ENCODE measurements at places on chromosomes 6 and 20.

GRCh38 chr6:150499882-150500312 lies 99.8 kb upstream of the PLEKHG1 start:
- no peak overlapping the region for H3K27ac ChIP-seq
- no peak overlapping the region for H3K4me3 ChIP-seq
- H3K27me3 ChIP-seq: no peaks in the 10 kb centered on the region
- no peaks in the 10 kb centered on the region for H3K36me3 ChIP-seq
- DNase-seq: no peak

DNA sequence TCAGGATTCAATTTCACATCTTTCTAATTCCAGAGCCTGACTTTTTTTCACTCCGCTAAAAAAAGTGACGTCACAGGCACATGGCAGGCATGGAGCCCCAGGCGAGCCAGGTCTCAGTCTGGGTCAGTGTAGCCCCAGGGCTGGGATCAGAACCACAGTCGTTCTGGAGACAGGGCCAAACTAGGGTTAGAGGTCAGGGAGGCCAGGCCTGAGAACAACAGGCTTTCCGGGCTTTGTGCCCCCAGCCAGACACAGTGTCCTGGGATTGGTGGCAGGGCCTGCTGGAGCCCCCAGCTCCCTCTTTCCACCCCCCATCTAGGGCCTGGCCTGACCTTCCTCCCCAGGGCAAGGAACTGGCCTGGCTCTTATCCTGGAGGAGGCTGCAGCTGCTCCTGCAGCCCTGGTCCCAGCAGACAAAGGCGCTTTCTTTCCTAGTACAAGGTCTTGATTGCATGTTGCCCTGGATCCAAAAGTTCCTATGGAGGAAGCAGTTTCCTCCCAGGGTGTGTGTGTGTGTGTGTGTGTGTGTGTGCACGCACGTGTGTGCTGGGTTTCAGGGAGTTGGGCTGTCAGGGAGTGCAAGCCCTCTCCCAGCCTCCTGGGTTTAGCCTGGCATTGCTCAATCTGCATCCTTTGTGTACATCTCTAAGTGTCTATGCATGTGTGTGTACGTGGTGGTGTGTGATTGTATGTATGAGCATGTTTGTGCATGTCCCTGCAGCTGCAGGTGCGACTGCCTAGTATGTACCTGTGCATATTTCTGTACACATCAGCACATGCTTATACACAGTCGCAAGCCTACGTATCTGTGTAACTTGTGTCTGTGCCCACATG lies 26.5 kb upstream of the EMILIN3 start:
- H3K36me3 ChIP-seq: peaks cover 6% of the 10 kb centered on the region
- no peak overlapping the region for H3K4me3 ChIP-seq
- H3K27me3 ChIP-seq: no peaks in the 10 kb centered on the region

- H3K4me3 ChIP-seq: no peak overlapping the region
- no peaks in the 10 kb centered on the region for H3K36me3 ChIP-seq
- no peak for DNase-seq
- no peaks in the 10 kb centered on the region for H3K4me1 ChIP-seq
- no peak overlapping the region for H3K27ac ChIP-seq
Observed at GRCh38 chr20:52484438-52484837, 292.9 kb upstream of the ZFP64 start.

DNA sequence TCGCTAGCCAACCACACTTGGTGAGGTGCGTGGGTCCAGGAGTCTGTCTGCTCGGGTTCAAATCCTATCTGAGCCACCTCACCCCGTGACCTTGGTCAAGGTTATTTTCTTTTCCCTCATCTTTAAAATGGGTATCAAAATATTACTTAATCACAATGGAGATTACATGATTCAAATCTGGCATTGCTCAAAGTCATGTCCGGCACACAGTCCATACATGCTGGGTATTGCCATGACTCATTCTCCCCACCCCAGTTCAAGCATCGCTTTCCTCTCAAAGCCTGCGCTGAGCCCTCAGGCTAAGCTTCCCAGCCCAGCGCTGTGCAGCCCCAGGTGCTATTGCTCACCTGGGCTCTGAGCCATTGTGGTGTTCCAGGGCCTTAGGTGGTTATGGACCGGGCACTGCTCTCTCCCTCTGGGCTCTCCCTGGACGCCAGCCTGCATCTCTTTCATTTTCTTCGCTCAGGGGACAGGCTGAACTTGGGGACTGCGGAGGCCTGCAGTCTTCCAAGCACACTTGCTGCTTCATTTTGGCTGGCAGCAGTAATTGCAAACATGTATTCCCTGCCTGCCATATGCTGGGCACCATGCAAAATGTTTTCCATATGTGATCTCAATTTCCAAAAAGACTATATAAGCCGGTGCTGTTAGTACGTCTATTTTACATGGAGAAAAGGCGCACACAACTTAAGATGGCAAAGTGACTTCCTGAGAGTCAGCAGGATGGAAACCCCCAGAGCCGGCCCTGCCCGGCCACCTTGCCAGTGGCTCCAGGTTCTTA lies 27.3 kb downstream of the WRNIP1 start:
- H3K4me3 ChIP-seq: no peak overlapping the region
- peaks cover 27% of the 10 kb centered on the region for H3K4me1 ChIP-seq
- H3K27ac ChIP-seq: no peak overlapping the region
- H3K36me3 ChIP-seq: peaks cover 1% of the 10 kb centered on the region

DNA sequence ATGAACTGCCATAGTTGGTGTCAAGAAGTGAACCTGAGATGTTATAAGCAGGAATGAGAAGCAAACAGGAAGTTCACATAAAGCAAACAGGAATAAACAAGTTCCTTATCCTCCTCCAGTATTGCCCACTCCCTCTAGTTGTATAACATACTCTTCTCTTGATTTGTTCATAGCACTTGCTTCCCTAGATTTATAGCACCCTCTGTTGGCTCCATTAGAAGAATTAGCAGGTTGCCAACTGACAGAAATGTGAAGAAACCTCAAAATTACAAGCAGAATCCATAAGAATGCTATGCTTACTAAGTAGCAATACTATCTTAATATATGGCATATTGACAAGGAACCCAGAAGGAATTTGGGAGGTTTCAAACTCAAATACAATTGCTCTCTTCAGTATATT lies 195.4 kb downstream of the TBX18 start:
- no peak overlapping the region for H3K27ac ChIP-seq
- DNase-seq: peak; percentile 35
- H3K4me1 ChIP-seq: no peaks in the 10 kb centered on the region
- H3K4me3 ChIP-seq: no peak overlapping the region

DNA sequence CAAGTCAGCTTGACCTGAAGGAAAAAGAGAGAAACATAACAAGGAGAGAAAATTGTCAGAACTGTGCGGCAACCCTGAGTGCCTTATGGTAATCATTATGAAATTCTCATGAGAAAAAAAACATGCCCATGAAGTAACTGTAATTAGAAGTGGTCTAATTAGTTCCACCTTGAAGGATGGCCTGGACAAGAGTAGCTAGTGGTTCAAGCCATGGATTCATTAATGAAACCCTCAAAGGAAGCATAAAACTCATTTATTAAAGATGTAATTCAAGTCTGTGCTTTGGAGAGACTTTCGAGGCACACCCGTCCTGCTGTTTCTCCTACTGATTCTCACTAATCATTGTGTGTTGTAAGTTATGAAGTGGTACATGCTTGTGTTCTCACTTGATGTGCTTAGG lies 160.2 kb downstream of the PHF3 start:
- H3K27me3 ChIP-seq: no peaks in the 10 kb centered on the region
- no peaks in the 10 kb centered on the region for H3K36me3 ChIP-seq
- H3K4me1 ChIP-seq: peaks cover 5% of the 10 kb centered on the region
- DNase-seq: no peak

DNA sequence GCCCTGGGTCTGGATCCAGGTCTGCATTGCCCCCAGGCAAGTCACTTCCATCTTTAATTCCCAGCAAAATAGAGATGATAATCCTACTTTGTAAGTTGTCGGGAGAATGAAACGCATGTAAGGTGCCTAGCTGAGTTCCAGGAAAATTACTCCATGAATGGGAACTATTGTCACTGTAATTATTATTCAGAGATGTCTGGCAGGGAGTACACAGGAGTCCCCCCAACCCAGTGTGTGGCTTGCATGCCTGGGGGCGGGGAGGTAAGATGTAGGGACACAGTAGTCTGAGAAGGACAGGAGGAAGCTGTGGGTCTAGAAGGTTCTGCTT lies 85.4 kb downstream of the CD40 start:
- no peaks in the 10 kb centered on the region for H3K36me3 ChIP-seq
- peaks cover 9% of the 10 kb centered on the region for H3K27me3 ChIP-seq

DNA sequence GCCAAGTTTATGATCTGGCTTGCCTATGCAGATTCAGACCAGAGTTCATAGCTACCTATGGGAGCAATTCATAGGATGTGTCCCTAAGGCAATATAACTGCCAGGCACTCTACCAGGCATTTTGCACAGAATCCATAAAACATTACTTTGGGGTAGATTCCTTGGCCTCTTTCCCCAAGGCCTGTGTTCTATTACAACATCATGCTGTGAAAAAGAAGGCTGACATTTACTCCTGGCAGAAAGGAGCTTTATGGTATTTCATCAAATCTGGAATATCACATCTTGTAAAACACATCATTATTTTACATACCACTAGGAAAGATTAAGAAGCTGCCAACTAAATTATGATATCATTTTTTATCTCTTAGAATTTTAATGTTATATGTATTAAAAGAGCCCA lies 287.0 kb upstream of the MARCKS start:
- H3K27ac ChIP-seq: no peak overlapping the region
- H3K4me1 ChIP-seq: no peaks in the 10 kb centered on the region
- H3K27me3 ChIP-seq: no peaks in the 10 kb centered on the region
- H3K4me3 ChIP-seq: no peak overlapping the region
- no peaks in the 10 kb centered on the region for H3K36me3 ChIP-seq
- no peak for DNase-seq

DNA sequence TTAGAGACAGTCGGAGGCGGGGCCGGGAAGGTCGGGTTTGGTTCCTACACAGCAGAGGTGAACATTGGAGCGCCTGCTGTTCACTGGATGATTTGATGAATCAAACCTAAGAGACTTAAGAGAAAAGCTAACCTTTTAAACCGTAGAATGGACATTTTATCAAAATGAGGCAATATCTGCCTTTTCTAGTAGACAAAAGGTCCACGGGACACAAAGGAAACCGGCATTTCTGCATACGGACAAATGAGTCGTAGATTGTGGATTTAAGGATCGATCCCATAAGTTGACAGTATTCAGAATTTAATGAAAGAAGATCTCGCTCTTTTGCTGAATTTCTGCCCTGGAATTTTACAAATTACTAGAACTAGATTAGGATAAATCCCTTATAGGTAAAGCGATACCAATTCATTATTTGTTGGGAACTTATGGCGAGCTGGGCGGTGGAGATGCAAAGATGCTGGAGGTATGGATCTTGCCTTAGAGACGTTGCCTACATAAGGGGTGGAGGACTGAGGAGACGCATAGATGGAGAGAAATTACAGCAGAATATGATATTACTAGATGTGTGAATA lies 400 bp downstream of the PAK1IP1 start:
- H3K36me3 ChIP-seq: peaks cover 31% of the 10 kb centered on the region
- peak overlapping the region; percentile 91 for H3K4me3 ChIP-seq
- no peaks in the 10 kb centered on the region for H3K27me3 ChIP-seq
- peaks cover 5% of the 10 kb centered on the region for H3K4me1 ChIP-seq
- DNase-seq: no peak
- peak overlapping the region; percentile 100 for H3K27ac ChIP-seq

GRCh38 chr6:117929501-117929900 lies 22.4 kb downstream of the SLC35F1 start:
- H3K27ac ChIP-seq: no peak overlapping the region
- H3K36me3 ChIP-seq: no peaks in the 10 kb centered on the region
- H3K27me3 ChIP-seq: peaks cover 19% of the 10 kb centered on the region
- no peak for DNase-seq
- H3K4me3 ChIP-seq: no peak overlapping the region

DNA sequence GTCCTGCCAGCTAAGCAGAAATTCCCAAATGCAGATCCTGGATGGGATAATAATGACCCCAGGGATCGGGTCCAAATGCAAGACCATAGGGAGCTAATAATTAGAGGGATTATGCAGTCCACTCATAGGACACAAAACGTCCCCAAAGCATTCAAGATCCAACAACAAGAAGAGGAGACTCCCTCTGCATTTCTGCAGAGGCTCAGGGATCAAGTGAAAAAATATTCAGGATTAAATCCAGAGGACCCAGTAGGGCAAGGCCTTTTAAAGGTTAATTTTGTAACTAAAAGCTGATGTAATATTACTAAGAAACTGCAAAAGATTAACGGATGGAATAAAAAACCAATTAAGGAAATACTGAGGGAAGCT lies 22.2 kb downstream of the HLA-A start:
- H3K4me3 ChIP-seq: peak overlapping the region; percentile 67
- peaks cover 35% of the 10 kb centered on the region for H3K4me1 ChIP-seq
- H3K27me3 ChIP-seq: no peaks in the 10 kb centered on the region
- no peak for DNase-seq

GRCh38 chr6:24522228-24523176 lies 27.7 kb downstream of the ALDH5A1 start:
- no peaks in the 10 kb centered on the region for H3K27me3 ChIP-seq
- H3K36me3 ChIP-seq: no peaks in the 10 kb centered on the region
- DNase-seq: no peak
- H3K4me1 ChIP-seq: peaks cover 9% of the 10 kb centered on the region
- no peak overlapping the region for H3K27ac ChIP-seq

GRCh38 chr6:109964949-109965348 lies 13.2 kb upstream of the GPR6 start:
- H3K27ac ChIP-seq: no peak overlapping the region
- H3K4me1 ChIP-seq: peaks cover 8% of the 10 kb centered on the region
- H3K27me3 ChIP-seq: peaks cover 9% of the 10 kb centered on the region
- H3K36me3 ChIP-seq: no peaks in the 10 kb centered on the region
- peak; percentile 57 for DNase-seq

DNA sequence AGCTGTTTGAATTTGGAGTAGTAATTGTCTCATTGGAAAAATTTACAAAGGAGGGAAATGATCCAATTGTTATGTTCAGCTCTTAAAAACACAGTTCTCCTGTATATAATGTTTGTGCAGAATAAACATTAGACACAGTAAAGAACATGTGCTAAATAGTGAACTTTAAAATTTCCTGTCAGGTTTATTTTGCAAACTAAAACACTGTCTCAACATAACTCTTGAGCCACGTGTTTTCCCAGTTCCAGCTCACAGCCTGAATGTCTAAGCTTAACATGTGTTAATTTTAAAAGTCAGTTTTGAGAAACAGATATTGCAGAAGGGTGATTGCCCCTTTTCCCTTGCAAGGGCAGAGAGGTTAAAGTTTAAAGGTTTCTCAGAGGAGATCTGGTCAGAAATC lies 20.6 kb downstream of the EPHA7 start:
- peaks cover 84% of the 10 kb centered on the region for H3K27me3 ChIP-seq
- no peak overlapping the region for H3K4me3 ChIP-seq
- no peaks in the 10 kb centered on the region for H3K36me3 ChIP-seq
- H3K27ac ChIP-seq: no peak overlapping the region

DNA sequence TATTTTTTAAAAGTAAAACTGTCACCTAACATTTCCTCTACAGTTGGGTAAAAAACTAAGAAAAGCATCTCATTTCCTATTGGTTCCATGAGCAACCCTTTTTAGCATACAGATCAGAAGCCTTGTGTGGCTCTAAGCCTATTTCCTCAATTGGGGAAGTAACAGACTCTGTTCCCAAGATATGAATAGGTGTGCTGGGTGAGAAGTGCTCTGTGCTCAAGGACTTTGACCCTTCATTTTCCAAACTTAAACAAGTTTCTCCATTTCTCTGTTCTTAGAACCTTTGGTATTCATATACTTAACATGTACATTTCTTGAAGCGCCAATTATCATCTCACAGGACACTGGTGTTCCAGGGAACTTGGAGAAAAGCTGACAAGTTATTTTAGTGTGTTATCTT lies 24.1 kb downstream of the CARMIL1 start:
- peaks cover 5% of the 10 kb centered on the region for H3K4me1 ChIP-seq
- H3K4me3 ChIP-seq: no peak overlapping the region
- no peaks in the 10 kb centered on the region for H3K36me3 ChIP-seq
- H3K27me3 ChIP-seq: no peaks in the 10 kb centered on the region

- H3K4me1 ChIP-seq: peaks cover 69% of the 10 kb centered on the region
- H3K4me3 ChIP-seq: no peak overlapping the region
- DNase-seq: peak; percentile 81
Observed at GRCh38 chr6:44061375-44062104, 65.7 kb downstream of the MRPL14 start.

Measured in MCF 10A (cell line).